T-helper 1 cell (primary cell): ENCODE measurements at places on chromosomes 4 and X.

- no peak for DNase-seq
Observed at GRCh38 chr4:91590260-91590659, 713.5 kb upstream of the GRID2 start.

GRCh38 chr4:53573696-53574095, 17.6 kb downstream of the LNX1 start:
- DNase-seq = no peak

DNA sequence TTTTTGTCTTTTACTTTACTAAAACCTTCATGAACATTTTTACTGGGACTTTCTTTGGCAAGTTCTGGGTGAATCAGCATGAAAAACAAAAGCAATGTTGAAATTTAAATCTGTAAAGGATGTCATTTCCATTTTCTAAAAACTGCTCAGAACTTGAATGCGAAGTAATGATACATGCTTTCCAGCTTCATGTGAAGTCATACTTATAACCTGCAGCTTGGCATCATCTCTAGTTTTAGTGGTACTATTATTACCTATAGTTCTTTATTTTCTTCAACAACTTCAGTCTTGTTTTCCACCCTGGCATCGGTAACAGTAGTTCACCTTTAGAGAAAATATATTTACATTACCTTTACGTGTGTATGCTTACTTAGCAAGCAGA, 421.4 kb upstream of the DIPK2B start:
- no peak for DNase-seq

DNA sequence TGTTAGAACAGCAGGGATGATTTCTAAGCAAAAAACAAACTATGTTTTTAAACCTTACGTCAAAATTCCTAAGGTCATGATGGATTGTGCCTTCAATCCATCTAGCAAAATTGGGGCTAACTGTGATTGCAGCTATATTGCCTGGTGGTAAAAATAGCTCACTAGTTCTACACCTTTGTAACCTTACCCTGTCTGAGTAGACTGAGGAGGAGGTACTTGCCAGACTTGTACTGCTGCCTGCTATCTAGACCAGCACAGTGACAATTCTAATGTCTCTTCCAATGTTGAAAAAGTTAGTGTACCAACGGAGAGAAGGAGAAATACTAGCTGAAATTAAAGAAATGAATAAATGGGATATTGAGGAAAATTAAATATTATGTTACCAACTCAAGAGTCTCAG, 30.3 kb downstream of the ATP11C start:
- no peak for DNase-seq
